CMK (cell line): ENCODE measurements at places on chromosomes 12 and 14.

GRCh38 chr14:74866708-74867389 lies 9.1 kb downstream of the PROX2 start:
- no peak for DNase-seq

DNA sequence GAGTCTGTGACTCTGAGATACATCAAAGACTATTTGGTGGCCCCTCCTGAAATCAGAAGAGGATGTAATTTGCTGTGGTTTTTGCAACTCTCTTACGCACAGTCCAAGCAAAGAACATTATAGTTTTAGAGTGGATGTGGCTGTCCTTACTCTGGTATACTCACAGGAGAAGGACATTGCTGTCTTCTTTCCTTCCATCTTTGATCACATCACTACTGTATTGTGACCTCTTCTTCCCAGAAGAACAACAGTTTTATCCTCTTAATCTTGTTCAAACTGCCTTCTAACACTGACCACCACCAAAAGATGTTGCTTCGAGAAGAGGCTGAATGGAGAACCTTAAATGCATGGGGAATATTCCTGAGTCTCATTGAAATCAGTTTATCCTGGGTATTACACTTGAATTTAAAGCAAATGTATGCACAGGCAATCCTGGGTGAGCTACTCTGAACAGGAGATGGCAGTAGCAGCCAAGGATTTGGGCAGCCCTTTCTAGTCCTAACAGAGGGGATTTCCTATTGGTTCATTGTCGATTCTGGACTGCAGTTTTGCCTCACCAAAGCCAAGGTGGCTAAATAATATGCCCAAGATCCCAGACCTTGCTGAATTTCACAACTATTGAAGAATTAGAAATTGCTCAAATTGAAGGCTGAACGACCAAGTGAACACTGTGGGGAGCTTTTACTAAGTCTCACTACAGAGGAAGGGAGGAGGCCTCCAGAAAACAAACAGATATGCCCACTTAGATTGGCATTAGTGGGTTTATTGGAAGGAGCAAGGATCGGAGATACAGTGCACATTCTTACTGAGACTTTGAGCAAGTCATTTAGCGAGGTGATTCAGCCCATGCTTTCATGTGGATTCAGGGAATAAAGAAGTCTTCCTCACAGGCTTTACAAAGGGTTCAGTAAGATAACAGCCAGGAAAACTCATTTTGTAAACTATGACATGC lies 282.8 kb downstream of the PAWR start:
- no peak for DNase-seq

GRCh38 chr12:95474660-95474958 lies 657 bp downstream of the METAP2 start:
- DNase-seq: no peak

- DNase-seq: no peak
These were observed 84.0 kb downstream of the ACTN1 start for GRCh38 chr14:68894802-68895703.

DNA sequence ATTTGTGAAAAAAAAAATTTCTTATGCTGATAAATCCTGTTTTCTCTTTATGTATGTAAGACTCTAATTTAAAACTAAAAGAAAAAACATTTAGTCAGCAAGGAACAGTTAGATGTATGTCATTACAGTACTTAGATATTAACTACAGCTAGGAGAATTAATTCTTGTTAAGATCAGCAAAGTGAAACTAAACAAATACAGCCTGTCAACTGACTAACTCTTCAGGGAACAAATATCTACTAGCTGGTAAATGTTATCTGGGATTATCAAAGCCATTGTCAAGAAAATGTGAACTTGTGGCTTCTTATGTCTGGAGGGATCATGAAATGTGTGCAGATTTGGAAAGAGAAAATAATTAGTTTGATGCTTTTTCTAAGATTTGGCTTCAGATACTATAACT lies 27.5 kb downstream of the MGAT4C start:
- DNase-seq: no peak

- no peak for DNase-seq
These were observed 411.1 kb downstream of the CCER1 start for GRCh38 chr12:90543841-90544240.

- no peak for DNase-seq
These were observed 4.9 kb downstream of the HRK start for GRCh38 chr12:116876151-116876869.

- peak; percentile 18 for DNase-seq
These were observed 125.6 kb upstream of the FGD4 start for GRCh38 chr12:32273712-32274111.

DNA sequence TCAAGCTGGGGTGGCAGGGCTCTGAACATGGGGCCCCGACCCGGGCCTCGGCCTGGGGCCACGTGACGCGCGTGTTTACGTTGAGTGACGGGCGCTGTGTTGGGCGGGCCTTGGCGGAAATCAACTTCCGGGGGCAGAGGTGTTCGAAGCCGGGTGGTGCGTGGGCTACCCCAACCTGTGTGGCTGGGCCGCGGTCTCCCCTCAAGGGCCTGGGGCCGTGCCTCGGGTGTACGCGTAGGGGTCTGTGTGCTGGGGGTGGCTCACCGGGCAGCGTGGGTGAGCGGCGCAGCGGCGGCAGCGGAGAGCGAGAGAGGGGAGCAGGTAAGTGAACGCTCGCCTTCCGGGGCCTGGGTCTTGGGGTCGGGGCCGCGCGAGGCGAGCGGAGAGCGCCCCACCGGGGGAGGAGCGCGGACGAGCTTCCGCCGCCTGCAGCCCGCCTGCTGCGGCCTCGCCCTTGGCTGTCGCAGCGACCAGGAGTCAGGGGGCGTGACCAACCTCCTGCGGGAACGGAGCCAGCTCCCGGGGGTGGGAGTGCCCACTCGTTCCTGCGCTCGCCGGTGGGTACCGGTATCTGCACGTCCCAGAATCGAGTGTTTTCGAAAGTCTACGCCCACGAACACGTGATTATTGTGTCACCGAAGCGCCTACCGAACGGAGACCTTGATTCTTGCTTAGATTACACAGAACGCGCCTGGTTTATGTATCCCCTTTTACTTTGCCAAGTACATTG lies at the start of gene CCDC91:
CCDC91 (plus strand) TSS at position 136 of the 730 bp plus-strand sequence. CDS start 66,760 bp downstream, outside the sequence.
- DNase-seq: peak; percentile 86

GRCh38 chr12:1806301-1807086 lies 13.9 kb upstream of the LRTM2 start:
- DNase-seq: no peak
